ENCODE measurements at places on chromosomes 7 and 10. TPM values are rescaled to one million over a fixed set of nuclear protein-coding genes. Genes with fewer than 3 reads are reported as not detected.

Gene STEAP2
- total RNA-seq, result 2.6 TPM

Gene ELN
- 107 TPM for total RNA-seq

Gene NKX6-2
- total RNA-seq, result not detected

Gene CPVL
- total RNA-seq, result 25.1 TPM

Gene TMEM140
- 1.6 TPM for total RNA-seq

Gene TMEM130
- 0.52 TPM for total RNA-seq

Gene CALHM1
- total RNA-seq, result not detected

Gene GOLGA7B
- not detected for total RNA-seq

Gene FAM237B
- not detected for total RNA-seq

Gene SSC4D
- total RNA-seq, result 1.0 TPM

Gene OR2A5
- total RNA-seq, result not detected

Gene AMZ1
- total RNA-seq, result under 0.01 TPM

Gene PALS2
- total RNA-seq, result 33.4 TPM

Gene NDUFB2
- total RNA-seq, result 38.1 TPM
